ENCODE measurements at places on chromosomes 2 and 18. TPM values are rescaled to one million over a fixed set of nuclear protein-coding genes. Genes with fewer than 3 reads are reported as not detected.

The GATA6 gene
- not detected for total RNA-seq

The HOXD13 gene
- total RNA-seq = not detected

The LRRTM4 gene
- total RNA-seq = not detected

The ALK gene
- total RNA-seq = 0.05 TPM

The ABCB11 gene
- not detected for total RNA-seq

- no peak for DNase-seq
Measured at GRCh38 chr2:170087413-170087793, 90.5 kb upstream of the MYO3B start.

DNA sequence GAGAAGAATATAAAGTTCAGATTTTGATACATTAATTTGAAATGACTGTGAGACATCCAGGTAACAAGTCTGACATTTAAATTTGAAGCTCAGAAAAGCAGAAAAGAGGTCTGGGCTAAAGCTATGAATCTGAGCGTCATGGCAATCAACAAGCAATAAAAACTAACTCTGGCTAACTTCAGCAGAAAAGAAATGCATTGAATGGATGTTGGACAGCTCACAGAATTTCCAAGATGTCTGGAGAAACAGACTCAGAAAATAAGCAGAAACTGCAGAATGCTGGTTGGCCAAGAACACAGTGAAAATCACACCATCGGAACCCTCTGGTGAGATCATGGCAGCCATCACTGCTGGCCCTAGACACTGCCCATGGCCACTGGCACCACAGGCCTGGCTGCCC is 366.6 kb downstream of the METTL4 start:
- DNase-seq = no peak

DNA sequence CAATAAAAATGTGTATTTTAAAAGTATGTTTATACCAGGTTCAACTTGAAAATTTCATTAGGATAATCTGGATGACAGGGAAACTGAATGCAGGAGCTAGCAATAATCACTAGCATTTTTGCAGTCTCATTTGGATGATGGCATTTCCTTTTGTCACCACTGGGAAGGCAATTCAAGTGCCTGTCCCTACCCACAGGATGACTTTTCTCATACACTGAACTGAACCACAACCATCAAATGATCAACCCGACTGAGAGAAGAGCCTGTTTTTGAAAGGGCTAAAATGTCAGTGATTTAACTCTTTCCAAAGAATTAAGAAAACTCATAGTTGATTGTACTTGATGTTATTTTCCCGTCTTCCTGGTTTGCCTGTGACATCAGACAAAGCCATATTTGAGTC is 115.0 kb downstream of the FAM124B start:
- no peak for DNase-seq

GRCh38 chr2:222523783-222524544 is 99.6 kb downstream of the SGPP2 start:
- no peak for DNase-seq

DNA sequence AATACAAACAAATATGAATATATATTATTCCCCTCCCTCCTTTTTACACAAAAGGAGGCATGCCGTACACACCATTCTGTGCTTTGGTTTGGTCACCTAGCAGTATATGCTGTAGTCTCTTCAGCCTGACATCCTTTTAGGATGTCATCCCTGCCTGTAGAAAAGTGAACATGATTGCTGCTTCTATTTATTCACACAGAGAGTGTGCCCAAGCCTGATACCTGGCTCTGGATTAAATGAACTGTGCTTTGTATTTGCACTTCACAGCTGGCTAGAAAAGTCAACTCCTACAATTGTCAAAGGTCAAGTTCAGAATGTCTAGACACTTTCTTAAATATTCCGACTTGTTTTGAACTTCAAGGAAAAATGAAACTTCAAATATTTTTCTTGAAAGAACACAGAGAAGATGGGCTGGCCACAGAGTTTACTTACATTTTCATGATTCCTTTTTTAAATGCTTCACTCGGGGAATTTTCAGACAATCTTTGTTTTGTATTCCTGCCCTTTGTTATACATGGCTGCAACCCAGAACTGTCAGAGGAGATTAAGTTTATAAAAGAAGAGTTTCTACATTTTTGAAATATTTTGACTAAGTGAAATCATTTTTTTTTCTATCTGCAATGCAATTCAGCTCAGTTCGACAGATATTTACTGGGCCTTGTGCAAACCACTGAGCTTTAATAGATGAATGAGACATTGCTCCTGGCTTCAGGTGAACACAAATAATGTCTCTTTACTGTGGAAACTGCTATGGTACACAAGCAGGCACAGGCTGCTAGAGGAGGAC is 33.5 kb downstream of the DAPL1 start:
- DNase-seq = no peak

- no peak for DNase-seq
Measured at GRCh38 chr18:23228102-23229061, 93.1 kb downstream of the CABLES1 start.

DNA sequence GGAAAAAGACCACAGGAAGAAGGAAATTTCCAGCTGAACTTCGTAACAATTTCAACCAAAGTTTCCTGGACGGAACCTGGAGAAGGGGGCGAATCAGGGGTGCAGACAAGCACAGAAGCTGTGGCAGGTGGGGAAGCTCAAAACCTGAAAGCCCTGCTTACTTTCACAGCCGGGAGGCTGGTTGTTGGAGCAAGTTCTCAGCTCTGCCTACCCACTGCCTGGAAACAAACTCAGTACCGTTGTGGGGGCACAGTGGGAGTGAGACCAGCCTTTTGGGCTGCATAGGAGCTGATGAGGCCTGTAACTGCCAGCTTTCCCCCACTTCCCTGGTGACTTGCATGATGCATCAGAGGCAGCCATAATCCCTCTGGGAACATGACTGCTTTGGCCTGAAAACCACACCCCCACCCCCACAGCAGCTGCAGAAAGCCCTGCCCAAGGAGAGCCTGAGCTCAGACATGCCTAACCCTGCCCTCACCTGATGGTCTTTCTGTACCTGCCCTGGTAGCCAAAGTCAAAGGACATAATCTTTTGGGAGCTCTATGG is 207.0 kb upstream of the VWC2L start:
- DNase-seq = no peak

- DNase-seq = no peak
Measured at GRCh38 chr2:202031246-202031951, 2.3 kb upstream of the FZD7 start.

- DNase-seq = no peak
Measured at GRCh38 chr2:166140475-166140874, 12.7 kb upstream of the SCN1A start.
